G401 (cell line): ENCODE measurements at places on chromosomes 1 and 21. TPM values are rescaled to one million over a fixed set of nuclear protein-coding genes. Genes with fewer than 3 reads are reported as not detected.

- no peak for DNase-seq
Observed at GRCh38 chr1:17724150-17724549, 31.0 kb upstream of the ACTL8 start.

RPL5 gene
- 3,176 and 3,226 TPM in 2 replicates for total RNA-seq

- no peak for DNase-seq
Observed at GRCh38 chr1:45673956-45674355, 12.4 kb downstream of the GPBP1L1 start.

SEC22B gene
- 4.9 and 5.1 TPM in 2 replicates for total RNA-seq

- DNase-seq = no peak
Observed at GRCh38 chr1:118960567-118961136, 27.5 kb downstream of the TBX15 start.

DNA sequence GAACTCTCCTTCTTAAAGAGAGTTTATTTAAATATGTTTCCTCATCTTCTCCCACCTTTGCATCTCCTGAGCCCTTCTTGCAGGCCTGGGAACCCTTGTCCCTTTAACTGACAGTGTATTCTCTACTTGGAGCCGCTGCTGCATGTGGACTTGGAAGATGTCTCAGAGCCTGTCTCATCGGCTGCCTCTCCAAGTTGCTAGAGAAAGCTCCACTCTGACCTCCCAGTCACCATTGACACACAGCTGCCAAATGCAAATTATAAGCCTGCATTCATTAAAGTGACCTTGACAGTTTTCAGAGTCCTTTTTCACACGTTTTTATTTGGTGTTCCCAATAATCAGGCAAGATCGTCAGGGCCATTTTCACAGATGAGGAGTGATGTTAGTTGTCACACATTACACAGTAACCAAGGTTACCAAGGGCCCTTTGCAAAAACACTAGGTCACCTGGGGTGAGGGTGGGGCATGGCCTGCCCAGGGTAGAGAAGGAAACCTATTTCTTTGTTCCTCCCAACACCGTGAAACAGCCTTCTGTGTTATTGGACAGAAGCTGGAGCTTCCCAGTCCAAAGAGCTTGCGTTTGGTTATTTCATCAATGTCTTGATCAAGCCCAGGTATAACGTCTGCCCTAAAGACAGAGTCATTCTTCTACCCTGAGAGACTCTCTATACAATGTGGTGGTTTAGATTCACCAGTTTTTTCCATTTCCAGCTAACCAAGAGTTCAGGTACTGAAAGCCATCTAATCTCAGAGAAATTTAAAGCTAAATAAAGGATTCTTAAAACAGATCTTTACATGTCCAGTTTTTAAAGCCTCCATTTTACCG is 164.1 kb downstream of the GALNT2 start:
- DNase-seq = no peak

GRCh38 chr1:201896951-201897391 is 8.3 kb downstream of the SHISA4 start:
- no peak for DNase-seq

- DNase-seq = peak; percentile 63
Observed at GRCh38 chr1:244062156-244062725, 11.2 kb downstream of the ZBTB18 start.

TMEM52 gene
- 5.3 and 13.7 TPM in 2 replicates for total RNA-seq

- DNase-seq = no peak
Observed at GRCh38 chr1:16183765-16184556, 28.1 kb upstream of the EPHA2 start.

SH2D5 gene
- 37.6 and 44.9 TPM in 2 replicates for total RNA-seq
